ENCODE measurements at places on chromosomes 11 and 22.
A peak's percentile ranks its signal among the peaks of the same experiment; 100 is the strongest.

GRCh38 chr22:35379146-35379993 lies 1.5 kb upstream of the HMOX1 start:
- no peak for DNase-seq

DNA sequence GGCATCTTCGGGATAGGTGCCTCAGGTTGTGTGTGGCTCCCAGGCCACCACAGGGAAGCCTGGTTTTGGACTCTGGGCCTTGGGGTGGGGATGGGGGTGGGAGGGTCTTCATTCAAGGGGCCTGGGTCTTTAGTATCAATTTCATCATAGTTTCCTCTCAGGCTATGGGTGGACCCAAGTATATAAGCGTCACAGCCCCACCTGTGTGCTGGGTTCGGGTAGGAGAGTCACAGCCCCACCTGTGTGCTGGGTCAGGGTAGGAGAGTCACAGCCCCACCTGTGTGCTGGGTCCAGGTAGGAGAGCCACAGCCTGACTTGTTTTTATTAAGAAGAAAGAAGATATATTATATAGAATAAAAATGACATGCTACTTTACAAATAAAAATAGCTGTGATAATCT lies 422.1 kb downstream of the BRD1 start:
- no peak for DNase-seq

GRCh38 chr11:21148376-21148775 lies 479.0 kb downstream of the NELL1 start:
- no peak for DNase-seq

DNA sequence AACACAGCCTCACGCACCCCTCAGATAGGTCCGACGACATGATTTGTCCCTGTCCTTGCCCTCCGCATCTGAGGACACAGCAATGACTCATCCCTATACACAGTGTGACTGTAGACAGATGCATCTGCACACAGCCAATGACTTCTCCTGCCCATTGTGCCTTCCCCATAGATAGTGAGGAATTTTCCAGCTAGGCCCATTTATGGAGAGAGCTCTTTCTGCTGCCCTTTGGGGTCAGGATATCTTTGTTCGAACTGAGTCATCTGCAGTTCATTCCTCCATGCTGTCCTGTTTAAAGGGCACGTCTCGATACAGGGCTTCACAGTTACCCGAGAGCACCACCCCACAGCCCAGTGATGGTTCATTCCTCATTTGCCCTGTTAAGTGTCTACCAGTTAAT lies 96.7 kb downstream of the LARGE1 start:
- no peak for DNase-seq

GRCh38 chr22:42353883-42354727 lies 78.1 kb downstream of the NFAM1 start:
- DNase-seq, result no peak

DNA sequence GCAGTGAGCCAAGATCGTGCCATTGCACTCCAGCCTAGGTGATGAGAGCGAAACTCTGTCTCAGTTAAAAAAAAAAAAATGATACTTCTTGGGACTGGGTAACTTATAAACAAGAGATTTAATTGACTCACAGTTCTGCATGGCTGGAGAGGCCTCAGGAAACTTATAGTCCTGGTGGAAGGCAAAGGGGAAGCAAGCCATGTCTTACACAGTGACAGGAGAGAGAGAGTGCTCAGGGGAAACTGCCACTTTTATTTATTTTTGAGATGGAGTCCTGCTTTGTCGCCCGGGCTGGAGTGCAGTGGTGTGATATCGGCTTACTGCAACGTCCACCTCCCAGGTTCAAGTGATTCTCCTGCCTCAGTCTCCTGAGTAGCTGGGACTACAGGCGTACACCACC lies 8.2 kb downstream of the SDF2L1 start:
- no peak for DNase-seq

GRCh38 chr11:17383461-17383860 lies 5.0 kb downstream of the KCNJ11 start:
- DNase-seq, result no peak

- no peak for DNase-seq
These were observed 5.6 kb upstream of the CLDN5 start for GRCh38 chr22:19529811-19530210.

DNA sequence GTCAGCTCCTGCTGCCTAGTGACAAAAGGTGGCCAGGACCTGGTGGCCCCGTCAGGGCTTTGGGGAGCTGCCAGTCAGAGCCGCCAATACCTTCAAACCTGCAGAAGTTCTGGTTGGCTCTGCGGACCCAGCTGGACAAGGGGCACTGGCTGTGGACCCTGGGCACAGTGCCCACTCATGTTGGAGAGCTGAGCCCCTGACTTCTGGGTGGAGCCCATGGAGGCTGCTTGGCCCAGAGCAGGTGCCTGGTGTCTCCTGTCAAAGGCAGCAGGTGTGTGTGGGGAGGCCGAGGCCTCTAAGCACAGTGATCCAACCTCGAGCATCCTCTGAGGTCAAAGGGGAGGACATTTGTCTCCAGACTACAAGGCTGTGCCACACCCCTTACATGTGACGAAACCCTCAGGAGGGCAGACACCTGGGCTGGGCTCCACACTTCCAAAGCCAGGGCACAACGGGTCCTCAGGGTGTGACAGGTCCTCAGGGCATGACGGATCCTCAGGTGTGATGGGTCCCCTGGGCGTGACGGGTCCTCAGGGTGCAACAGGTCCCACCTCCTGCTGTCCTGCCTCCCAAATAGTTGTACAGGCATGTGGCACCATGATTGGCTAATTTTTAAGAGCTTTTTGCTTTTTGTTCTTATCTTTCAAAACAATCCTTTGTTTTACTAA lies 37.0 kb downstream of the MUC2 start:
- DNase-seq, result no peak

DNA sequence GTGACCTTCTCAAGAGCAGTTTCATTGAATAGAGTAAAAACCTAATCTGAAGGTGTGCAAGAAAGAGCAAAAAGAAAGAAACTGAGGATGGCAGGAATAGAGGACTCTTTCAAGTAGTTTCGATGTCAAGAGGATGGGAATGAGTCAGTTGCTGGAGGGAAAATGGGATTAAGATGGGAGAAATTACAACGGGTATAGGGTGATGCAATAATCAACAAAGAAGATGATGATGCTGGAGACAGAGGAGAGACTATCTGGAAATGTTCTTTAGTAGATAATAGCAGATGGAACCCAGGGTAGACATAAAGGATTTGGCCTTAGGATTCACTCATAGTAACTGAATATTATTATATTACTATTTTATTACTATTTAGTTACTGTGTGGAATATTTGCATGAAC lies 189.4 kb downstream of the GRIA4 start:
- no peak for DNase-seq

- peak; percentile 73 for DNase-seq
These were observed 5.9 kb downstream of the LMNTD2 start for GRCh38 chr11:554428-555226.

- peak; percentile 77 for DNase-seq
These were observed 179.2 kb upstream of the ZBED5 start for GRCh38 chr11:11036848-11037732.

DNA sequence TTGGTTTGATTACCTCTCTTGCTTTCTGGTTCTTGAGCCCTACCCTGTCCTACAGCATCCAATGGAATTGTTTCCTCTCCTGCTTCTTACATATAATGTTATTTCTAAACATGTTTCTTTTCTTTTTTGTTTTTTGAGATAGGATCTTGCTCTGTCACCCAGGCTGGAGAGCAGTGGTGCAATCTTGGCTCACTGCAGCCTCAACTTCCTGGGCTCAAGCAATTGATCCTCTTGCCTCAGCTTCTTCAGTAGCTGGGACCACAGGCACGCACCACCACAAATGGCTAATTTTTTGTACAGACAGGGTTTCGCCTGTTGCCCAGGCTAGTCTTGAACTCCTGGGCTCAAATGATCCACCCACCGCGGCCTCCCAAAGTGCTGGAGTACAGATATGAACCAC lies 105.9 kb downstream of the SGSM3 start:
- no peak for DNase-seq

- DNase-seq, result no peak
These were observed 2.3 kb downstream of the B3GAT1 start for GRCh38 chr11:134409552-134410429.

- DNase-seq, result no peak
These were observed 40.1 kb upstream of the CLMP start for GRCh38 chr11:123235117-123235655.

- DNase-seq, result no peak
These were observed 133.0 kb downstream of the BRD1 start for GRCh38 chr22:49694462-49695260.

GRCh38 chr11:17513853-17514252 lies 30.4 kb downstream of the USH1C start:
- DNase-seq, result no peak

- DNase-seq, result no peak
These were observed 2.4 kb downstream of the SHISA8 start for GRCh38 chr22:41912338-41913039.

DNA sequence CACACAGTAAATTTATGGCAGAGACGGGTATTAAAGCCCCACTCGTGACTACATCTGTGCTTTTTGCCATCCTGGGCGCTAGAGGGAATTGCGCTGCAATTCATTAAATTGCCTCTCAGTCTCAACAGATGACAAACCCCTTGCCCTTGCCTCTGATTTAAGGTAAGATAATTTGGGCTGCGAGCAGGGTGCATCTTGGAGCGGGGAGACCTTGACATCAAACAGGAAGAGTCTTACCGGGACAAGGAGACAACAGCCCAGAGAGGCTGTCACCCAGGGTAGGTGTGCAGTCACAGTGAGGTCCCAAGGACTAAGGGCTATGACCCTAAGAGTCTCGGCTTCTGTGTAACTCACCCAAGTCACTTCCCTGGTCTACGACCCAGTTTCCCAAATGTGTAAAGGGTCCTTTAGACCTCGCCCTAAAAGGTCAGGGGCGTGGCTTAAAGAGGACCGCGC lies 449 bp upstream of the TOM1 start:
- no peak for DNase-seq

DNA sequence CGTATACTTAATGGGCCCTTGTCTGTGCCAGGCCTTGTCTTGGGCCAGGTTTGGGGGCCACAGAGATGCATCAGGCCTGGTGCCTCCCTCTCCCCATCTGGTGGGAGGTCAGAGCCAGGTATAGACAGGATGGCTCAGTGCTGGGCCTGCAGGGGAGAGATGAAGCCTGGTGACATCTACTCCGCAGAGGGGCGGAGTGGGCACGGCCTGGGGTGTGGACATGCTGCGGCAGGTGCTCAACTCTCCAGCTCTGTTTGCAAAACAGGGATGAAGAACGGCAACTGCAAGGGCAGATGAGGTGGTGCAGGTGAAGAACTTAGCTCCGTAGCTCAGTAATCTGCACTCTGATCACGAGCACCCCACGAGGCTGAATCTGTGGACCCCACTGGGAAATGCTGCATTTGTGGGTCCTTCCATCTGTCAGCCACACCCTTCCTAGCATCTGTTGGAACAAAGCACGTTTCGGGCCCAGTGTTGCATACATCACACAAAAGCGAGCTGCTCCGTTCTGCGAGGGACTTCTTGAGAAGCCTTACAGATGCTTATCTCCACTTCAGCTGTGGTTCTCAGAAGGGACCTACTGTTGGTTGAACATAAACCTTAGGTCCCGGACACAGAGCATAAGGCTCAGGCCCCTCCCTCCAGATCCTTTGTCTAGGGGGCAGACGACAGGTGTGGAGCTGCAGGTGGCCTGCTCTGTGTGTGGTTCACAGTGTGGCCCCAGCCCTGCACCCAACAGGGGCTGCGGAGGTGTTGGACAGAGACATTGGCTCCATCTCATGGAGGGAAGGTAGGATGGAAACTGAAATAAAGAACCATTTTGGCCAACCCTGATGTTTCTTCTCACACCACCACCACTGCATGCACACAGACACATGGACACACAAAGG lies 78.3 kb downstream of the LRRC32 start:
- no peak for DNase-seq

DNA sequence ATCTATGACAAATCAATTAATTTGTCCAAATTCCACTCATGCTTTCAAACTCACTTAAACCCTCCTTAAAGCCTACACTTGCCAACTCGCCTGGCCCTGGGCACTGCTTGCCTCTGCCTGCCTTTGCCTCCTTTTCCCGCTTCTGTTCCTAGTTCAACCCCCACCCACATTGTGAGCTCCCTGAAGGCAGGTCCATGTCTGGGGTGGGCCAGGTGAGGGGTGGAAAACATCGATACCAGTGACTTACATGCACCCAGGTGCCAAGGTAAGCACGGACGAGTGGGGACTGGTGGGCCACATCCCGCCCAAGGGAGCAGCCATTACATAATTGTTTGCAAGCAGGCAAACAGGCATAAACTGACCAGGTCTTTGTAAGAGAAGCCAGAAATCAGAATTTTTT lies 146.2 kb downstream of the ST3GAL4 start:
- DNase-seq, result no peak

DNA sequence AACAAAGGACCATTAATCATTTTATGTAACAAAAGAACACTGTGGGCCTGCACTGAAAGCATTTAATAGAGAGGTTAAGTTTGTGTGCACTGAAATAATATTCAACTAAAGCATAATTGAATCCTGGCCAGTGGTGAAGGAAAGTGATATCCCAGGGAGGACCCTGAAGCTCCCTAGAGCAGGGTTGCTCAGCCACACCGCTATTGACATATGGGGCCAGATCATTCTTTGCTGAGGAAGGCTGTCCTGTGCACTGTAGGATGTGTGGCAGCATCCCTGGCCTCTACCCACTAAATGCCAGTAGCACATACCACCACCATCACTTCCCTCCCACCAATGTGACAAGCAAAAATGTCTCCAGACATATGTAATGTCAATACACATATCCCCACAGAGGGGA lies 166.1 kb upstream of the MTNR1B start:
- DNase-seq, result no peak

- DNase-seq, result no peak
These were observed 148.1 kb downstream of the BBOX1 start for GRCh38 chr11:27188696-27189095.

DNA sequence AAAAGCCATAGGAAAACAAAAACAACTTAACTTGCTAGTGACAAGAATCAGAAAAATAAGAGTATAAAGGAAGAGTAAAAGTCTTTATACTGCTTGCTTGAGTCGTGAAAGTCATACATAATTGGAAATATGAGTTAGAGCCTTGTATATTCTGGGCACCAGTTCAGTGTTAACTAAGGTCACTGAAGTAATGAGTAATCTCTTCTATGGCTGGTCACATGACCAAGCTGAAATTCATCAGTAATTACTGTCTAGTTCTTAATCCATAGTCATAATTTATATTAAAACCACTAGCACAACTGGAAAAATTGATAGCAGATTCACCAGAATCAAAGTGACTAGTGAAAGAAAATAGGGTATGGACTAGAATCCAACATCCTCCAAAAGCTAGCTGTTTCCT lies 84.4 kb upstream of the SLC5A12 start:
- no peak for DNase-seq

- DNase-seq, result no peak
These were observed 19.1 kb upstream of the OOSP1 start for GRCh38 chr11:59918987-59919589.

DNA sequence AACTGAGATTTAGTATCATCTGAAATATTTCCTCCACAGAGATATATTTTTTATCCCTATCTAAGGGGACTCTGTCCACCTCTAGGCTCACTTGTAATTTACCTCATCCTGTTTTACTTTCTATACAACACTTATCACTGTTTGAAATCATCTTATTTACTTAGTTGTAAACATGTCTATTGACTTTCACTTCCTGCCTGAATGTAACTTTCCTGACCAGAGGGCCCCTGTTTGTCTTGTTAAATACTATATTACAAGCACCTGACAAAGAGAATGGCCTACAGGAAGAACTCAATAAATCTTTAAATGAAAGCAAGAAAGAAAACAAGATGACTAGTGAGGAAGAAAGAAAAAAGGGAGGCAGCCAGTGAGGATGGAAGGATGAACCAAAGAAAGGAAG lies 1727.5 kb downstream of the LRRC4C start:
- no peak for DNase-seq
